ENCODE measurements at places on chromosomes 16 and 17. TPM values are rescaled to one million over a fixed set of nuclear protein-coding genes. Genes with fewer than 3 reads are reported as not detected.

- H3K27me3 ChIP-seq = no peaks in the 10 kb centered on the region
- no peak overlapping the region for H3K4me3 ChIP-seq
- no peak for DNase-seq
- peaks cover 52% of the 10 kb centered on the region for H3K4me1 ChIP-seq
- H3K27ac ChIP-seq = peak overlapping the region; percentile 23
Observed at GRCh38 chr17:48391444-48391843, 38.6 kb downstream of the SKAP1 start.

DNA sequence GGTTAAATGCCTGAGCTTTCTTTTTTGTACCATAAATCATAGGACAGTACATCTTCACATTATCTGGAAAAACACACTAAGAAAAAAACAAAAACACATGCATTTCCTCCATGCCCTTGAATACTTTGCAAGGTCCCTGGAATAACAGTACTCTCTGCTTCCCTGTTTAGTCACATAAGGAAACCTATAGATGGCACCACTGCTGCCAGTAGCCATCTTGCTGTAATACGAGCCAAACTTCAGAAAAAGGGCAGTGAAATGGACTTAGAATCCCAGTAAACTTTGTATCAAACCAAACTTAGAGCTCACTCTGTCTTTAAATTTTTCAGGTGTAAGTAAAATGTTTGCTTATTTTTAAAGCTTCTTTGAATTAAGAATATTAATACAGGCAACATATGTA is 435.5 kb downstream of the KCNJ2 start:
- H3K36me3 ChIP-seq = no peaks in the 10 kb centered on the region
- no peaks in the 10 kb centered on the region for H3K27me3 ChIP-seq
- H3K4me1 ChIP-seq = no peaks in the 10 kb centered on the region

- H3K36me3 ChIP-seq = no peaks in the 10 kb centered on the region
- no peak overlapping the region for H3K27ac ChIP-seq
- H3K4me1 ChIP-seq = peaks cover 22% of the 10 kb centered on the region
- no peak overlapping the region for H3K4me3 ChIP-seq
- DNase-seq = no peak
Observed at GRCh38 chr16:66950437-66950836, 10.6 kb upstream of the CES3 start.

The PHKB gene
- 12.6 TPM for total RNA-seq

The SRSF2 gene
- total RNA-seq = 340 TPM

The SLC4A1 gene
- total RNA-seq = not detected

The USP36 gene
- total RNA-seq = 90.1 TPM

Measured in activated CD4-positive, alpha-beta T cell treated with anti-CD3 and anti-CD28 coated beads for 36 hours (primary cell).